ENCODE measurements at places on chromosomes 11 and 22.

GRCh38 chr11:561148-562003 is 606 bp downstream of the RASSF7 start:
- DNase-seq: peak; percentile 10

DNA sequence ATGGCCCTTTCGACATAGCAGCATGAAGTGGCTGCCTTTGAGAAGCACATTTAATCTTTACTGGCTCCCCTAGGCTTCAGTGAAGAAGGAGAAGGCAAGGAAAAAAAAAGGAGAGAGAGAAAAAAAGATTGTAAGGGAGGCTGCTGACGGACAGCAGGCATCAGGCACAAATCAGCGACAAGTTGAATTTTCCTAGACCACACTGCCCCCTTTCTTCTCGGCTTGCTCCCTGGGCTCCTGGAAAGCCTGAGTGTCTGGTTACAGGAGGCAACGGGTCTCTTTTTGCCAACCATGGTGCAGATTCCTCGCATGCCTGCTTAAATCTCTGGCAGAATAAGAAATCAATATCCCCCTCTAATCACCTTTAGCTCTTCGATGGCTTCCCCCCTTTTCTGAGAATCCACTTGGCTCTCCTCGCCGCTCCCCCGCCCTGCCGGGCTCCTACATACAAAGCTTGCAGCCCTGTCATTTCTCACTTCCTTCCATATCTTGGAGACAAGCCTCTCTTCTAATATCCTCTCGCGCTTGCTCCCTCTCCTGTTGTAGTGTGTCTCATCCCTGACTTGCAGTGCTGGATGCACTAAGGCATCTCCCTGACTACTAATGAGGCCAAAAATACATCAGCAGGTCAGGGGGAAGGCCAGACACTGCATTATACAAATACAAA is 14.3 kb downstream of the BLID start:
- no peak for DNase-seq

DNA sequence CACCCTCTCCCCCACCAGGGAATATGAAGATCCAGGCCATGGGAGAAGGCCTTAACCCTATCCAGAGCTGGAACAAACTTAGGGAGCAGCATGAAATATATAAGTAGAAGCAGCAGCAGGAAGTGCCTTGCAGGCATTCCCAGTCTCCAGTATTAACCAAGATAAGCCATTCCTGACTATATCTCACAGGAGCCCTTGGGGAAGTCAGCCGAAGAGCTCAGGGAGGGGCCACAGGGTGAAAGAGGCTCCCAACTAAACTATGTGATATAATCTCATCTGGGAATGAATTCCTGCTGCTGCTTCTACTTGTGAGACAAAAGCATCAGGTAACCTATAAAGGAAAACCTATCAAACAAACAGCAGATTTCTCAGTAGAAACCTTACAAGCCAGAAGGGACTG is 36.1 kb upstream of the GUCY1A2 start:
- DNase-seq: no peak

DNA sequence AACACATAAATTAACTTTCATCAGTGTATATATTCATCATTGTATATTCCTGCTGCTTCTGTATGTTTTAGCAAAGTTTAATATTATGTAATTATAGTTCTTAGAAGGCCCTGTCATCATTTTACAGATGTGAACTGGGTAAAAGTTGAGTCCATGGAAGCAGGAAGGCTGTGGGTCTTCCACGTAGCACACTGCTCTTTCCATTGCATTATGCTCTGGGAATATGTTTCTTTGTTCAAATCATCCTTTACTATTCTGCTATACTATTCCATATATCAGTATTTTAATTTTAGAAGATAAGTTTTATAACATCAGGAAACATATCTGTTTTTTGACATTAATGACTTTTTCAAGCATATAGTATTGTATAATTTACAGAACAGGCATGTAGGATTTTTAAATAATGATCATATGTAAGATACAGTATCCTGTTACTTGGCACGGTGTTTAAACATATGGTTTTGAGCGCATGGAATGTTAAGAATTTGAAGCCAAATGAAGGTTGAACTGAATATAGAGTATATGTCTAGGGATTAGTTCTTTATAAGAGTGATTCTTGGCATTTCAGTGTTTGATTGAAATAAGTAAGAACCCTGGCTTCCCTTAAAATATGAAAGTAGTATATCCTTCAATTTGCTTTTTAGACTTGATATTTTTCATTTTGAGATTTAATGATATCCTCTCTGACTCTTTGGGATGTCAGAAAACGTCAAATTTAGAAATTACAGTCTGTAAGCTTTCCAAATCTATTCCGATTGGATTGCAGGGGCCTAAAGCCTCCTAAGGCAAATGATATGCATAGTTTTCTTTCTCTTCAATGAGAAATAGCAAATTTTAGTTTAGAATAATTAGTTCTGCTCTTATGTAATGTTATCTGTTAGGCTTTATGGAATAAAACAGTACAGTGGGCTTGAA is 8.6 kb downstream of the CCDC81 start:
- no peak for DNase-seq

GRCh38 chr11:88017666-88018065 is 157.6 kb downstream of the RAB38 start:
- DNase-seq: no peak

DNA sequence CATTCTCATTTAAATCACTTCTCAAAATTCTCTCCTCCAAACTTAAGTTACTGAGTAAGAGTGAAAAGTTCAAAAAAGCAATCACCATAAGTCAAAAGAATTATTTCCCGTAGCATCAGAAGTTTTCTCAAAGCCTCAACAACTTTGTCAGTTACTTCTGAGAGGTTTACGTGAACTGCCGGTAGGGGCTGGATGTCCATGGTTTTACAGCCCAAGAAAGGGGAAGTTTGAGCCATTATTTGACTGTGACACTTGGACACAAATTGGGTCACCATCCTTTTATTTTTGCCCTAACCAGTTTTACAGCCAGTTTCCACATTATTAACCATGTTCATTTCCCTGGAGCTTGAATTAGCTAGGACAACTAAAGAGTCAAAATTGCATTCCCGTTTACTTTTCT is 7.5 kb downstream of the POU2AF3 start:
- no peak for DNase-seq

DNA sequence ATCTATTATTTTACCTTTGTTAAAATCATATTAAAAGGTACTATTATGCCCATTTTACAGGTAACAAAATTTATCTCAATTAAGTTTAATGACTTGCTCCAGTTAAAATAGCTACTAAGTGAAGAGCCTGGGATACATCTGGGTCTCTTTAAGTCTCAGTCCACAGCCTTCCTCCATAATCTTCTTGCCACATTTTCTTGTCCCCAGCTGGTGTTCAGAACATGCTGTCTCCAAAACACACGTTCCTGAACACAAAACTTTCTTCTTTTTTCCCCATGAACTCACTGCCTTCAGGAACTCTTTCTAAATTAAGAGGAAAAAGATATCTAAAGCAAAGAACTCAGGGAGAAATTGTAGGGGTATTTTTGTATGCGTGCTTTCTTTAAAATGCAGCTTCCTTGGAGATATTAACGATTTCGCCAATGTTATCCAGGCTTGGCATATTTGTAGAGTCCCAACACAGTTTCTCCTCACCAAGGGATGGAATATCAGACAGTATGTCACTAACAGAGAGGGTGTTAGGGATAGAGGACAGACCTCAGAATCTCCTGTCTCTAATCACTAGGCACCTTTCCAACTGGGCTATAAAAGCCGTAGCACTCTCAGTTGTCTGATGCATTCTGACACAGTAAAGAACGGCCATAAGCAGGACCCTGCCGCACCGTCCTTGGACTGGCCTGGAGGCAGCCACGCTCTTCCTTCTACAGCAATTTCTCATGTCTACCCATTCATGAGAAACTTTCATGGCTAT is 232.8 kb upstream of the BLID start:
- DNase-seq: no peak

DNA sequence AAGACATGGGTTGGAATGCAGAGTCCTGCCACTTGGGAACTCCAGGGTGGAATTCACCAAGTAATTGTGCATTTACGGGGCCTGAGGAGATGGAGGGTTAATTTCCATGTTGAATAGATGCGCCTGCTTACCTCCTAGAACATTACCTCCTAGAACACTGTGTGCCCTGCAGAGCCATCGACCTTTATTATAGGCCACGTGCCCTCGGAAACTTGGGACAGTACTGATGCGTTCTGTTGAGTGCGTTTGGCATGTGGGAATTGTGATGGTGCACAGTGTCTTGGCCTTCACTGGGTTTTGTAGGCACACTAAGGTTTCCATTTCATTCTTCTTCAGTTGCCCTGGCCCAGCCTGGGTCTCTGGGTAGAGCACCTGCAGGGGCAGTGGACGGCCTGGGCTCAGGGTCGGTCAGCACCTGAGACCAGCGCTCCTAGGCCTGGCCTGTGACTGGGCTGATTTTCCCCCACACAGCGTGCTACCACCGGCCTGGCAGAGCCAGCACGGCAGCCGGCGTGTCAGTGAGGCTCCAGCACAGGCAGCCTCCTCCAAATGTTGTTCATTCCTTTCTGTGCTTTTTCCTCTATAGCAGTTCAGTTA is 12.7 kb downstream of the TRMU start:
- no peak for DNase-seq

GRCh38 chr11:69729252-69729651 is 25.4 kb upstream of the FGF19 start:
- DNase-seq: no peak

DNA sequence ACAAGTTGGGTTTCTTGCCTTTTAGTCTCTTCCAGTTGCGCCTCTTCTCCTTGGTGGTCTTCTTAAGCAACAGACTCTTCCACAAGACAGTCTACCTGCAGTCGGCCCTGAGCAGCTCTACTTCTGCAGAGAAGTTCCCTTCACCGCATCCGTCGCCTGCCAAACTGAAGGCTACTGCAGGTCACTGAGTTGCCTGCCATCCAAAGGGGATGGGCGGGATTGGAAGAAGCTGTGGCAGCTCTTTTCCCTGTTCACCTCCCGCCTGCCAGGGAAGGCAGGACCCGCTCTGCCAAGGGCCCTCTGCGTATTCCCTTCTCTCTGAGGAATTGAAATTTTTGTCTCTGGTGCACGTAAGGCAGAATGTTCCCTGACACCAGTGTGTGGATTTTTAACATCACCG is 9.2 kb upstream of the STT3A start:
- no peak for DNase-seq

DNA sequence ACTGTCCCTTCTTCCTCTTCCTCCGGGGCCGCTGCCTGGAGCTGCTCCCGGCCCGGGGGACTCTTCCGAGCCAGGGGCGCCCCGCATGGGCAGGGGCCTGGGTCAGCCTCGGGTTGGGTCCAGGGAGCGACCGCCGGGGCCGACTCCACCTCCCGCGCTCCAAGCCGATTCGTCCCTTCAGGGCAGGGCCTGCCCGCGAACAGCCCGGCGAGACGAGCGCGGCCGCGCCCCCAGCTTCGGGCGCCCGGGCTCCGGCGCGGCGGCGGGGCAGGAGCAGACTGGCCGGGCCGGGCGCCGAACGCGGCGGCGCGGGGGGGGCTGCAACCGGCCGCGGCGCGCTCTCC is at the start of gene LARGE1:
Gene LARGE1, minus strand, starts transcription at position 280 of the 344 bp plus-strand sequence.
- no peak for DNase-seq

DNA sequence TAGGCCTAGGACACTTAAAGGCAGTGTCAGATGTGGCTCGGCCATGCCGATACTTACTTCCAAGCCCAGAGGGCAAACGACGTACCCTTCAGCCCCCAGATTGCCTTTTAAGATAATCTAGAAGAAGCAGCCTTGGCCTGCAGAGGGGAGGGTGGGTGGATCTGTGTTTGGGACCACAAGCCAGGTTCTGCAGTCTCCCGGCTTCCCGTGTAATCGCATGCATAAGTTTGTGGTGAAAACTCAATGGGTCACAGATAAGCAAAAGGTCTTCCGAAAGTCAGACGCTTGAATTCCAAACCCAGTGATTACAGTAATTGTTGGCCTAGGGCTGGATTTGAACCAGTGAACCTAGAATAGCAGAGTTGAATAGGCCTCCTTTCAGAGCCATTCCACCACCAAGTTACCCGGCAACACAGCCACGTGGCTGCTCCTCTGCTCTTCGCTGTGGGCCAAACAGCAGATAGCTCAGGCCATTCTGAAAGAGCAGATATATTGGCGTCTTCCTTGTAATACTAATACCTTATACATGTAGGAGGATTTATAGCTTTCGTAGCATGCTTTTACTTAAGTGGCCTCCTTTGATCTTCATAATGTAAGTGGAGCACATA is 170.8 kb upstream of the CADM1 start:
- no peak for DNase-seq

DNA sequence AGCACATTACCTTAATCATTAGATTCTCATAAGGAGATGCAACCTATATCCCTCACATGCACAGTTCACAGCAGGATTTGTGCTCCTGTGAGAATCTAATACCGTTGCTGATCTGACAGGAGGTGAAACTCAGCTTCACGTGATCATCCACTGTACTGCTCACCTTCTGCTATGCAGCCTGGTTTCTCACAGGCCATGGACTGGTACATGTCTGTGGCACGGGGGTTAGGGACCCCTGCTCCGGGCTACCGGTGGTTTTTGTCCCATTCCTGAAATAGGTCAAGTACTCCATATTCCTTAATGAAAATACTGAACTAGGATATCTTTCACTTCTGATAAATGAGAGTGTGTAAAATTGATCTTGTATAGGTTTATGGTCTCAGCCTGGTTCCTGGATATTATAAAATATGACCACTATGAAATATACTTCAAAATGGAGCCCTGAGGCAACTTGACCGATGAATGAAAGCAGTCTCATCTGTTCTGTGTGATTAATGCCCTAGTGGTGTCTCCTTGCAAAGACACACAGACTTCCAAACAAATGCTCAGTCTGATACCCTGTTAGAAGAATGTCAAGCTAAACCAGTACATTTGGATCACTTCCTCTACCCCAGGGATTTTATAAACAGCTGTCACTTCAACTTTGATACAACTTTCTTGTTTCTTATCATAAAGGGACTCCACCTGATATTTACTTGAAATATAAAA is 492.9 kb upstream of the ANO3 start:
- DNase-seq: no peak

- no peak for DNase-seq
Observed at GRCh38 chr11:19432370-19433061, 191.8 kb upstream of the E2F8 start.
